NCI-H2227 treated with DMSO at 0.1 percent for 48 hours (cell line): ENCODE measurements at places on chromosomes 2 and 18.

- DNase-seq: no peak
Measured at GRCh38 chr2:107337209-107337898, 451.4 kb upstream of the ST6GAL2 start.

- DNase-seq: peak; percentile 90
Measured at GRCh38 chr2:102848366-102848839, 86.6 kb downstream of the TMEM182 start.

DNA sequence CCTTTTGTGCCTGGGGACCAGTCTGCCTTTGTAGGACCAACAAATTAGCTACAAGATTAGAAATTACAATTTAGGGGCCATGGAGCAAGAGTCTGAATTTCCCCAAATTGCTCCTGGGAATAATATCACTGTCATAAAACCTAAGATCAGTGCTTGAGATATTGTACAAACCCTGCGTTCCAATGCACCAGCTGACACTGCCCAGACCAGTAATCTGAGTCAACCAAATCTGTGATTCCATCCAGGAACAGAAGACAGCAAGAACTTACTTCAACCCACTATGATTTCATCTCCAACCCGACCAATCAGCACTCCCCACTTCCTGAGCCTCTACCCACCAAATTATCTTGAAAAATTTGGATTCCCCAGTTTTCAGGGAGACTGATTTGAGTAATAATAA, 1305.0 kb upstream of the NRXN1 start:
- DNase-seq: no peak

- no peak for DNase-seq
Measured at GRCh38 chr2:199465390-199465789, 7.7 kb upstream of the SATB2 start.

- DNase-seq: no peak
Measured at GRCh38 chr2:71674158-71674851, 220.9 kb downstream of the DYSF start.

DNA sequence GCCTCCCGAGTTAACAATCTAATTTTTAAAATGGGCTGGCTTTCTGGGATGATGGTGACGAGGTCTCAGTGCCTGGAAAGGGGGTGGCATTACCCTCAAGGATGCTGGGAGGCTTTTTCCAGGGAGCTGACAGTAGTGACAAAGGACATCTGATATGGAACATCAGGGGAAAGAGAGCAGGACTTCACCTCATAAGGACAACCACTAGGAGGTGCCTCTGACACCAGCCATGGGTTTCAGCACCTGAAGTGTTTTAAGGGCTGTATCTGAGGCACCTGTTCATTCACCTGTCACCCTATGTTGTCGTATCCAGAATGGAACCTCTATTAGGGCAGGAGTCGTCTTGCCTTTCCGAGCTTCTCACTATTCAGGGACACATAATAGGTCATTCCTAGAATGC, 10.8 kb downstream of the IL36B start:
- no peak for DNase-seq

DNA sequence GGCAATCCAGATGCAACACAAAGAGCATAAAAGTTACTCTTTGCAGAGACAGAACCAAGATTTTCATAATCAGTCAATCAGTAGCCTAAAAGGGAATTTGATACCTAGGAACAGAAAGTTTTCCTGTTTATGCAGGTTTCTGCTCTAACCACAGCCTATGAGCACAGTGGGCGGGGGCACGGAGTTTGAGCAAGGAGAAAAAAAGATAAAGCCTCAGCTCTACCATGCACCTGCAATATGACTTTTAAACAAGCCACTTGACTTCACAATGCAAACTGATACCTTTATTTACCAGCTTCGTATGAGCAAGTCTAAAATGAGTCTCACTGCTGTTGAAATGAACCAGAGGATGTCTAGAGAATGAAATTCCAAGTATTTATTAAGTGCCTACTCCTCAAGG, 5.6 kb upstream of the LRATD1 start:
- no peak for DNase-seq

- no peak for DNase-seq
Measured at GRCh38 chr2:232920055-232920454, 50.0 kb downstream of the SNORC start.

DNA sequence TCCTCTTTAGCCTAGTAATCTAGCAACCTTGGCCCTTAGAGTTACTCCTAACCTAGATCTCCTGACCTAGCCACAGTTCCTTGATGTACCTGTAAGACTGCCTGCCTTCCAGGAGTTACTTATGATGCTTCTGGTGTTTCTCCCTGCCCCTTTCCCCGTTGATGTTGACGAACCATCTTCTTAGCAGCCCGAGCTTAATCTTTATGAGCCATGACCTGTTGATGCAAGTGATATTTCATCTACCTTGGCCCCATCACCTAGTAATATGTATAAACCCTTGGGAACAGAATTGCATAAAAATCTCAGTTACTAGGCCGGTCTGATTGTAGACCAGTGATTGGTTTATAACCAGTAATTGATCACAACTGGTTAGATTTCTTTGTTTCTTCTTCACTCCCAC, 2.7 kb downstream of the IMPACT start:
- no peak for DNase-seq
